ENCODE measurements at places on chromosomes 5 and 9.

- no peaks in the 10 kb centered on the region for H3K4me1 ChIP-seq
- H3K36me3 ChIP-seq: no peaks in the 10 kb centered on the region
- no peak overlapping the region for H3K4me3 ChIP-seq
- DNase-seq: no peak
- peaks cover 15% of the 10 kb centered on the region for H3K27me3 ChIP-seq
- no peak overlapping the region for H3K27ac ChIP-seq
Measured at GRCh38 chr5:135710045-135710675, 124.3 kb upstream of the SLC25A48 start.

GRCh38 chr5:125197321-125197720, 450.9 kb upstream of the ZNF608 start:
- H3K4me3 ChIP-seq: no peak overlapping the region
- H3K36me3 ChIP-seq: no peaks in the 10 kb centered on the region
- no peak for DNase-seq
- no peaks in the 10 kb centered on the region for H3K4me1 ChIP-seq
- no peaks in the 10 kb centered on the region for H3K27me3 ChIP-seq

DNA sequence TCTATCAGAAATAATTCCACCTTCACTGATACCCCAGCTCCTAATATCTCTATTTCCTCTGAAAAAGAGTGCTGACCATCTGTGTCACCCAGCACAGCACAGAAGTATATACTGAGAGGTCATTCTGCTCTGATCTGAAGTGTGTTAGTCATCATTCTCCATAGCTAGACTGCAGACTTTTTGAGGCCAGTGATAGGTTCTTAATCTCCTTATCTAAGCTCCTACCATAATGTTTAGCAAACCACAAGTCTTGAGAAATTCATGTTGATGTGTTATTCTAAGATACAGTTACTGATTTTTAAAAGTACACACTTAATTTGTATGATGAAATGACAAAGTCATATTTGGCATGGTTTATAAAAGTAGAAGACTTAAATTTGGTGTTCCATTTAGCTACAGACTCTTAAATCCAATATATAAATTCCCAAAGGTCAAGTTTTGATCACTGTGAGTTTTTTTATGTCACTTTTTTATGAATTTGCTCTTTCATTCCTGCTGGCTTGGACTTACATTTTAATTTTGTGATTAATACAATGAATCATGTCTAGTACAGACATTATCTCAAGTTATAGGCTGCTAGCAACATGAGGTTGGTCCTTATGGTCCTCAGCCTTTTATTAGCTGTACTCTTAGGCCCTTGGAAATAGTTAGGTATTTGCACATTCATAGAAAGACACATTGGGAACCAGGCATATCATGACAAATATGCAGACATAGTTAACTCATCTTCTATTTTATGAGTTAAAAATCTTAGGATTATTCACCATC, 380.8 kb downstream of the EBF1 start:
- no peak overlapping the region for H3K27ac ChIP-seq
- no peaks in the 10 kb centered on the region for H3K4me1 ChIP-seq
- H3K36me3 ChIP-seq: no peaks in the 10 kb centered on the region
- peaks cover 5% of the 10 kb centered on the region for H3K27me3 ChIP-seq

- no peak for DNase-seq
- H3K27me3 ChIP-seq: peaks cover 15% of the 10 kb centered on the region
Measured at GRCh38 chr5:16781828-16782626, 154.1 kb downstream of the MYO10 start.

- H3K4me1 ChIP-seq: no peaks in the 10 kb centered on the region
- H3K27me3 ChIP-seq: no peaks in the 10 kb centered on the region
Measured at GRCh38 chr5:118325931-118326330, 662.4 kb downstream of the DTWD2 start.

- H3K4me1 ChIP-seq: no peaks in the 10 kb centered on the region
- H3K36me3 ChIP-seq: peaks cover 21% of the 10 kb centered on the region
- no peak overlapping the region for H3K27ac ChIP-seq
- no peaks in the 10 kb centered on the region for H3K27me3 ChIP-seq
Measured at GRCh38 chr9:128390813-128391711, 19.9 kb downstream of the URM1 start.

DNA sequence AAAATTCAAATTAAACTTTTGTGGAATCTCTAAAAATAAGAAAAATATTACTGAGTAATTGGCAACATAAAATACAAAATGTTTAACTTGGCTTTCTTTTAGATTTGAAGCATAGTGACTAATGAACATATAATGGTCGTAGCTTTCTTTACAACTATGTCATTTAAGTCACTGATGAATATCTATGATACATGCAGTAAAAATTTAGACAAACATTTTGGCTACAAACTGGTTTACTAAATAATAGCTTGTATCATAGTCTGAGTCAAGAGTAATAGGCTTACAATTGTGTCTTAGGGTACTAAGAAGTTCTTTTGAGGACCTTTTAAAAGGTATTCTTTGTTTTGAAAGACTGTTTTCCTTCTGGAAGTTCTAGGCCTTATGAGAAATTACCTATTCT, 2.0 kb upstream of the APC start:
- H3K4me1 ChIP-seq: peaks cover 12% of the 10 kb centered on the region
- H3K27ac ChIP-seq: no peak overlapping the region
- DNase-seq: no peak
- H3K4me3 ChIP-seq: no peak overlapping the region

DNA sequence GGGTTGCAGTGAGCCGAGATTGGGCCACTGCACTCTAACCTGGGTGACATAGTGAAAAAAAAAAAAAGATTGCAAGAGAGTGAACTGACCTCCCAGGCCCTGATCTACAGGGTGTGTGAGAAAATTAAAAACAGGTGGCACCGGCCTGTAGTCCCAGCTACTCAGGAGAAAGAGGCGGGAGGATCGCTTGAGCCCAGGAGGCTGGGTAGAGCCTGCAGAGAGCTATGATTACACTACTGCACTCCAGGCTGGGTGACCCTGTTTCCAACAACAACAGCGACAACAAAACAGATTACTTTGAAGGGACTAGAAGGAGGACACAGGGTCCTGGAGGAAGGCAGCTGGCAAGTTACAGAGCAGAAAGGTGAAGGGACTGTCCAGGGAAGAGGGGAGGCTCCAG, 42.2 kb upstream of the FABP6 start:
- H3K36me3 ChIP-seq: no peaks in the 10 kb centered on the region
- peaks cover 5% of the 10 kb centered on the region for H3K4me1 ChIP-seq
- peak overlapping the region; percentile 21 for H3K4me3 ChIP-seq
- no peak overlapping the region for H3K27ac ChIP-seq

DNA sequence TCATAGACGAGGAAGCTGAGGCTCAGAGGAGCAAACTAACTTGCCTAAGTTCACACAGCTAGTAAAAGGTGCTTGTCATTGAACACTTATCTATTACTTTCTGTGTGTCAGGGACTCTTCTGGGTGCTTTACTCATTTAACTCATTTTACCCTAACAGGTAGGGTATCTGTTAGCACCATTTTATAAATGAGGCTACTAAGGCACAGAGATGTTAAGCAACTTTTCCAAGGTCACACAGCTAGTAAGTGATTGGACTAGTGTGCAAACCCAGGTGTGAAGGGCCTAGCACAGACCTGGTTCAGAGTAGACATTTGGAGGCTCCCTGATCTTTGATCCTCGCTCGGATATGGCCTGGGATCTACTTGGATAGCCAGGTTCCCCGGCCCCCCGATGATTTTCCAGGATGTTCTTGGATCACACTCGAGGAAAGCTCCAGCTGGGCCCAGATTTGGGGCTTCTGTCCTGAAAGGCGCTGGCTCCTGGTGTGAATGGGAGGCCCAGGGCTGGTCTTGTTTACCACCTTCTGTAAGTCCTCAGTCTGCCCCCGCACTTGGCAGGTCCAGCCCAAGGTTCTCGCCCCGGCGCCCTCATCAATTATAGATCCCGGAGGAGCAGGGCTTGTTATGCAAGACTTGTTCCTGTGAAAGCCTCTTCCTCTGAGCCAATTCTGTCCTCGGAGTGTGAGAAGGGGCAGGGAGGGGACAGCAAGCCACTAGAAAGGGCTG, 37.5 kb downstream of the GSN start:
- no peak for DNase-seq
- peaks cover 3% of the 10 kb centered on the region for H3K27me3 ChIP-seq
- no peak overlapping the region for H3K4me3 ChIP-seq
- no peaks in the 10 kb centered on the region for H3K36me3 ChIP-seq

DNA sequence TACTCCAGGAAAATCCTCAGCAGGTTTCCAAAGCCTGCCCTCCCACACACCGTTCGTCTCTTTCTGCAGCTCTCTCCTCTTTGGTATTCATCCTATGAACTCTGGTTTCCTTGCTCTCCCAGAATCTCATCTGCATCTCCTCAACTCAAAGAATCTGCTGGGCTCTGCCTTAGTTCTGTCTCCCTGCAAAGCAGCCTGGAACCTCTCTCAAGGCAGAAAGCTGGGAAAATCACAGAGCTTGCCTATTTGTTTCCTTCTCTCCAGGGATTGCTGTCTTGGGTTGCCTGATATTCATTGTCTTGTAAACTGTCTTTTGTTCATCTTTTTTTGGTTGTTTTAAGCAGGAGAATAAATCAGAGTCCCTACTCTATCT, 5.3 kb upstream of the ERAP2 start:
- no peaks in the 10 kb centered on the region for H3K36me3 ChIP-seq
- peaks cover 69% of the 10 kb centered on the region for H3K4me1 ChIP-seq
- no peak for DNase-seq
- H3K4me3 ChIP-seq: peak overlapping the region; percentile 14
- no peaks in the 10 kb centered on the region for H3K27me3 ChIP-seq

DNA sequence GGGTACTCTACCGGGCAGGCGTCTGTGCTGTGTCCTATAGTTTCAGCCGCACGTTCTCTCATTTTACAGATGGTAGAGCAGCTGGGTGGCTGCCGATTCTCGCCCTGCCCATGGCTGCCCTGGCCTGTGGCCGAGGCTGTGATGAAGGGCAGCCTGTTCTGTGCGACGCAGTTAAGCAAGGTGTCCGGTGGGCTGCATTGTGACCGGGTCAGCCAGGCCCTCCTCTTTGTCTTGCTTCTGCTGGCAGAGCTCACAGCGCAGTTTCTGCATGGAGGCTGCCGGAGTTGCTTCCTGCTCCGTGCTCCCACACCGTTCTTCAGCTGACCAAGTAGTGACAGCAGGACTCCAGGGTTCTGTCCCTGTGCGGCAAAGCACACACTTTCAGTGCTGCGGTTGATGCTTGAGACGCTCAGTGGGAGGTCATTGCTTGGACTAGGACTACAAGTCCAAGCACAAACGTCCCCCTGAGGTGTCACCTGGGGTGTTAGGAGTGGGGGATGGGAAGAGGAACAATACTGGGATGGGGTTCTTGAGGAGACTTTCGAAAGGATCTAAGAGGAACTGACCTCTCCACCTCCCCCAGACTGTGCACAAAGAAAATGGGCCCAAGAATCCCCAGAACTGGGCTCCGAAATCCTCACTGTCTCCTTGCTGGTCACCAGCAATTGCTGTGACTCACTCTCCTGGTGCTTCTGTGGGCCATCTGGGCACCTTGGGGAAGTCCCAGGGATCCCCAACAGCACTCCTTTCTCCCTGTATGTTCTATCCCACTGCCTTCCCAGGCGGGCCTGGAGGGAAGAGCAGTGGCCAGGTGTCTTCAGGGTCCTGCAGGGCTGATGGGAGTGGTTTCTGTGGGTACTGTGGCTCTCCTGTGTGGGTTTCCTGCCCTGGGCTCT, 58.2 kb downstream of the GADD45G start:
- H3K4me1 ChIP-seq: peaks cover 16% of the 10 kb centered on the region
- no peaks in the 10 kb centered on the region for H3K36me3 ChIP-seq
- no peak overlapping the region for H3K4me3 ChIP-seq
- DNase-seq: no peak
- H3K27me3 ChIP-seq: peaks cover 24% of the 10 kb centered on the region

- H3K36me3 ChIP-seq: no peaks in the 10 kb centered on the region
- H3K4me3 ChIP-seq: no peak overlapping the region
- no peaks in the 10 kb centered on the region for H3K27me3 ChIP-seq
- no peaks in the 10 kb centered on the region for H3K4me1 ChIP-seq
- no peak overlapping the region for H3K27ac ChIP-seq
Measured at GRCh38 chr9:18268381-18268780, 205.6 kb upstream of the ADAMTSL1 start.

- H3K4me3 ChIP-seq: no peak overlapping the region
- no peak overlapping the region for H3K27ac ChIP-seq
- no peak for DNase-seq
- peaks cover 15% of the 10 kb centered on the region for H3K27me3 ChIP-seq
- H3K36me3 ChIP-seq: no peaks in the 10 kb centered on the region
- H3K4me1 ChIP-seq: no peaks in the 10 kb centered on the region
Measured at GRCh38 chr5:77117161-77117560, 30.1 kb upstream of the ZBED3 start.

DNA sequence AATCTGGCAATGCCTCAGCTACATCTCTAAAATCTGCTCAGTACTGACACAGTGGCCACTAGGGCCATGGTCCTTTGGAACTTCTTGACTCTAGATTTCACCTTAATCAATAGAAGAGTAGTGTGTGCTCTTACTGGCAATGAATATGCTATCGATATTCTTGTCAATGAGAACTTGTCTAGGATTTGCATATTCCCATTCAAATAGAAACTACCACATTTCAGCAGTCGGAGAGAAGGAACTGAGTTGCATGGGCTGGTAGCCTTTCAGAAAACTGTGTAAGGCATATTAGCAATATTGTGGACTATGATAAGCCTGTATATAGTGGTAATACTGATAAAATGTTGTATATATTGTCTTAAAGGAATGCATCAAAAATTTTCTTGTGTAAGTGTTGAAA, 45.3 kb upstream of the NAA35 start:
- H3K27ac ChIP-seq: no peak overlapping the region
- H3K36me3 ChIP-seq: no peaks in the 10 kb centered on the region
- no peaks in the 10 kb centered on the region for H3K27me3 ChIP-seq
- no peak overlapping the region for H3K4me3 ChIP-seq
- no peak for DNase-seq
- no peaks in the 10 kb centered on the region for H3K4me1 ChIP-seq

DNA sequence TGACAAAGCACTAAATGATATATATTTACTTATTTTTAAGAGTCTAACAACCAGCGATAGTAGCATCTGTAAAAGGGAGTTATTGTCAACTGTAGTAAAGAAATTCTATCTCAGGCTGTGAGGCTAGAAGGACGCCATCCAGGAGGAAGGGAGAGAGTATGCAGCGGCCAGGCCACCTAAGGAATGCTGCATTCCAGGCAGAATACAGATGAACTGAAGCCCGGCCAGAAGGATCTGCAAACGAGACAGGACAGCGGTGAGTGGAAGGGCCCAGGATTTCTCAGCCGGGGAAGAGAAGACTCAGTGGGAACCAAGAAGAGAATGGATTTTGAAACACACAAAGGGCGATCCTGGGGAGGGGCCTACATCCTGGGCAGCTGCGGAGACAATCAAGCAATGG, 7.4 kb downstream of the RETREG1 start:
- peaks cover 10% of the 10 kb centered on the region for H3K36me3 ChIP-seq
- no peaks in the 10 kb centered on the region for H3K27me3 ChIP-seq
- no peak overlapping the region for H3K27ac ChIP-seq
- H3K4me1 ChIP-seq: peaks cover 13% of the 10 kb centered on the region

GRCh38 chr5:40489421-40489820, 190.3 kb upstream of the PTGER4 start:
- no peaks in the 10 kb centered on the region for H3K27me3 ChIP-seq
- peaks cover 71% of the 10 kb centered on the region for H3K4me1 ChIP-seq
- no peak overlapping the region for H3K27ac ChIP-seq
- no peak for DNase-seq

DNA sequence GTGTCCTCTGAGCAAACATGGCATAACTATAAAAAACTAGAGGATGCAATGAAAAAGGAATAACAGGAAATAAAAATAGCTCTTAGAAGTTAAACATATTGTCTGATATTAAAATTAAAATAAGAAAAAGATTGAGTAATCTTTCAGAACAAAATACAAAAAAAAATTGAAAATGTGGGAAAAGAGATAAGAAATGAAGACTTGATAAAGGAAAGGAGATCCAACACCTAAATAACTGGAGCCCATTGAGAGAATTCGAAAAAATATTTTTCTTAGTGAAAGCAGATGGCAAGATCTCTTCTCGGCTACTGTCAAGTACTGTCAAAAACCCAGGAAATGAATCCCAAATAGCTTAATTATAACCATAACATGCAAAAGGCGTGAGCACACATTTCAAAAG, 24.9 kb downstream of the LIFR start:
- H3K4me3 ChIP-seq: no peak overlapping the region
- no peak overlapping the region for H3K27ac ChIP-seq
- no peaks in the 10 kb centered on the region for H3K36me3 ChIP-seq
- no peak for DNase-seq

All from activated CD4-positive, alpha-beta memory T cell treated with anti-CD3 and anti-CD28 coated beads, Interleukin-2, amount 10 ng/mL, durations not matched to agents 7 days and 5 days (primary cell).